ENCODE measurements at places on chromosomes 16 and 17.

DNA sequence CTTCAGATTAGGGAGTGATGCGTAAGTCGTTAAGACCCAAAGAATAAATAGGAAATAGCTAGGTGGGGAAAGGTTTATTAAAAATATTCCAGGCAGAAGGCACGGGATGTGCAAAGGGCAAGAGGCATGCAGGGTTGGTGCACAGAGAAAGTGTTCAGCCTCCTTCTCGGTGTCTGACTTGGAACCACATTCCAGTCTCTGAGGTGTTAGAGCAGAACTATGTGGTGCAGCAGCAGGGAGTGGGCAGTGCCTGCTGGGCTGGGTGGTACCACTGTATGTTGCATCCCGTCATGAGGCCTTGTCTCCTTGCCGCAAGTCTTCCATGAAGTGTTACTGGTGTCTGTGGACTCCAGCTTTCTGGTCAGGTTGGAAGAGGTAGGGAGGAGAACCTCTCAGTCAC, 11.1 kb downstream of the NKD1 start:
- DNase-seq, result no peak

DNA sequence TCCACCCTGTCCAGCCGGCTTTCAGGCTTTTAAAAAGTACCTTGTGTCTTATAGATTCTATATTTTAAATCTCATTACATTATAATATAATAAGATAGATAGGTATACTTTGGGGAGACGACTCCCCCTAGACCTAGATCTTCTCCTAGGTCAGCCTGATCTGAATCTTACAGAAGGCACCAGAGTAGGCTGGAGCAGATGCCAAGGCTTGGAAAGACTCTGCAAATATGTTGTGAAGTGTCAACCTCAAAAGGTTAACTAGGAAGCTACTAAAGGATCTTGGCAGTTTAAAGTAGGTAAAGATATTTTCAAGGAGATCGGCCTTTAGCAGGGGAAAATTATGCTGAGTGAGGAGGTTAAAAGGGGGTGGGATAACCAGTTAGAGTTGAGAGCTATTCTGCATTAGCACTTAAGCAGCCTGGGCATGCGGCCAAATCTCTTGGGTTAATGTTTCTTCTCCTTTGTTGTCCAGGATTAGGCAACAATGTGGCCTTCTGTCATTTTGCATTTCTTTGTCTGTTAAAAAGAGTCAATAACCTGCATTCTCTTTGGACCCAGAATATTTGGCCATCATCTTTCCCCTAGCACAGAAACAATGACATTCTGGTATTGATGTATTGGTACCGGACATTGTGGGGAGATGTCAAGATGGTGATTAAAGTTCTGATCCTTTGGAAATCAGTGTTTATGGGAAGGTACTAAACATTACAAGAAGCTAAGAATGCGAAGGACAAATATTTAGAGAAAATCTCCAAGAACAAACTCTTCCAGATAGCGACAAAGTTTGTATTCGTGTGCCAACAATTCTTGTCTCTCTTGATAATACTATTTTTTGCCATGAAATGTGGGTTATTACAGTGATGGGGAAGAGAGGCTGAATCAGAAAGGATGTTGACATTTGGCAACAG, 51.2 kb upstream of the DHX40 start:
- DNase-seq, result no peak

- no peak for DNase-seq
Measured at GRCh38 chr17:49696233-49696761, 11.5 kb downstream of the SLC35B1 start.

- DNase-seq, result no peak
Measured at GRCh38 chr16:53898993-53899392, 195.0 kb downstream of the FTO start.

DNA sequence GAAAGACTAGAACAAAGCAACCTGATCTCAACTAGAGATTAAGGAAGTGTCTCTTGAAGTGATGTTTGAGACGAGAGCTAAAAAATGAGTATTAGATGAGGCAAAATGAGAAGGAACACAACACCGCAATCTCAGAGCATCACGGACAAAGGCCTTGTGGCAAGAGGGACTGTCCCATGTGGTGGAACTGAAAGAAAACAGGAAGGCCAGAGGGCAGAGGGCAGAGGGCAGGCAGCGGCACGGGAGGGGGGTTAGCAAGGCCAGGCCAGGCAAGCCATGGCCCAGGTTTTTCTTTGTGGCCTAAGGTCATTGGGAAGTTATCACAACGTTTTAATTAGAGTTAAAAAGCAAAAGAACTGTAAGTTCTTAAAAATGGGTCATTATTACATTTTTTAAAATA, 22.5 kb downstream of the RPA1 start:
- DNase-seq, result no peak

GRCh38 chr17:52986056-52986662, 827.6 kb upstream of the CA10 start:
- no peak for DNase-seq

GRCh38 chr17:48515925-48516900, 14.6 kb downstream of the HOXB1 start:
- no peak for DNase-seq

DNA sequence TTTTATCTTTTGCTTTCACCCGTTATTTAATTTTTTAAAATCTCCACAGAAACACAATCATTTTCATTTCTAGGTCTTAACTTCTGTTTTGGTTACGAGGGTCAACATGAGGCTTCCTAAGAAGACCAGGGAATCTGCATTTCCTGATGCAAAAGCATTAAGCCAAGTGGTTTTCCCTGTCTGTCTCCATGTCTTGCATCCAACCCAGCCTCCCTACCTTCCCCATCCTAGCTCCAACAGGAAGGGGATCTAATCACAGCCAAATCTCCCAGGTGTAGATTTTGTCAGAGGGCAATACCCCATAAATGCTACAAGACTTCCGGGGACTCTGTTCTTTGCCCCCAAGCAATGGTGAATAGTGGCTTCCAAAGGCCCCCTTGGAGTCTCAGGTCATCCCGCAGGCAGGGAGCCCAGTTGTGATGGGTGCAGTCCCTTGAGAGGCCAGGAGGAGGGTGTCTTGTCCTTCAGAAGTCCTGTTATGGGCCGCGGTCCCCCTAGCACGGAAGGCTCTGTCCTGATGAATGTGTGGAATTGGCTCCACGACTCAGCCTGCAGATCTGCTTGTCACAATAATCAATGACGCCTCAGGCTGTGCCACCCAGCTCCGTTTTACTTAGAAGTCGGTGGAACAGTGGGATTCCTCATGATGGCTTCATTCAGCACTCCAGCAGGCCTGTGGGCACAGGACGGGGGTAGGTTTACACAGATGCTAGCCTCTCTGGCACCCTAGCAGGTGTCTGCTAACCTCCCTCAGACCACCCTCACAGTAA, 141.1 kb downstream of the RGS9 start:
- no peak for DNase-seq

GRCh38 chr16:63922560-63922959, 1199.3 kb downstream of the CDH11 start:
- DNase-seq, result no peak

DNA sequence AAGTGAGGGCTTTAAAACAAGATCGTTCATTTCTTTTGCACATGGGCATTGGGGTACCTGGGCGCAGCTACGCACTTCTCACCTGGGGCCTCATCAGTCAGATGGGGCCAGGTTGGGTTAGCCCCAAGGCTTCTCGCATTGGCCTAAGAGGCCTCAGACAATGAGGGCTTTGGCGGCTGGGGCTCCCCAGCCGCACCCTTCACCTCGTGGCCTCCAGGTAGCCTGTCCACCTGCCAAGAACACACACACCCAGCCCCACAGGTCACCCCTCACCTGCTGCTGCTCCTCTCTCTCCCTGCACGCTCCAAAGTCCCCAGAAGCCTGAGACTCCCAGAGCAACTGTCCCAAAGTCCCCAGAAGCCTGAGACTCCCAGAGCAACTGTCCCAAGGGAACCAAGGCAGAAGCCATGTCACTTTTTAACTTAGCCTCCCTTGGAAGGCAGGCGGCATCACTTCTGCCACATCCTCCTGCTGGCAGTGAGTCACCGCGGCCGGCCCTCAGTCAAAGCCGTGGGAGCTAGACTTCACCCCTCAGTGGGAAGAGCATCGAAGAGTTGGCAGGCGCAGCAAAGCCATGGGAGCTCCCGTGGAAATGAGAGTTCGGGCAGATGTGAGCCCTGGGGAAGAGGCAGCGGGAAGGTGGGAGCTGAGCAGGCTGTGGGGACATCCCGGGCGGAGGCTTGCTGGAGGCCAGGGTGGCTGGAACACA, 78.9 kb upstream of the PLCG2 start:
- DNase-seq, result no peak

DNA sequence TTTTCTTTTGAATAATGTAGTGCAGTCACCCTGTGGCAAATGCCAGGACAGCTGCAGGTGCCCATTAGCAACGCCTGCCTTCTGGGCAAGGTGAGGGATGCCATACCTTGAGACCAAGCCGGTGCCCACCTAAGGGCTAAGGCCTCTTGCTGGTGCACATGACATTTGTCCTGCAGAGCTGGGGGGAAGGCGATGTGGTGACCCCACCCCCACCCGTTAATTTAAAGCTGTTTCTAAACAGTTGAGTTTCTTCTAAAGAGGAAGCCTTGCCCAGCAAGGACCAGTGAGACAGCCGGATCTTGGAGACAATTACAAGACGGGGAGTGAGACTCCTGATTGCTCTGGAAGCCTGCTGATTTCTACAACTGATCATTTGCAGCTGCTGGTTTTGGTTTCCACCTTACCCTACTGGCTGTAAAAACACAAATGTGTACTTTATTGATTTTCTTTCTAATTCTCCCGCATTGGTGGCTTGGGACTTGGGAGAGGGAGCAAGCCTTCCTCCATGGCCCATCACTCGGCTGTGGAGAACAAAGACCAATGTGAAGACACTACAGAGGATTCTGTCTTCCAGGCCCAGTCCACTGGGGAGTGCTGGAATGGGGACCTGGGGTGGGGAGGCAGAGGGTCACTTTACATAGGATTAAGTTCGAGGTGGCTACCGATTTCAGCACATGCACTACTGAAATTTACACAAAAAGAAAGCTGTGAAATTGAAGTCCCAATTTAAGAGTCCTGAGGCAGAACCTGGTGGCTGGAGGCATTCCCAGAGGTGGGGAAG, 2.7 kb downstream of the CDK5R1 start:
- no peak for DNase-seq

DNA sequence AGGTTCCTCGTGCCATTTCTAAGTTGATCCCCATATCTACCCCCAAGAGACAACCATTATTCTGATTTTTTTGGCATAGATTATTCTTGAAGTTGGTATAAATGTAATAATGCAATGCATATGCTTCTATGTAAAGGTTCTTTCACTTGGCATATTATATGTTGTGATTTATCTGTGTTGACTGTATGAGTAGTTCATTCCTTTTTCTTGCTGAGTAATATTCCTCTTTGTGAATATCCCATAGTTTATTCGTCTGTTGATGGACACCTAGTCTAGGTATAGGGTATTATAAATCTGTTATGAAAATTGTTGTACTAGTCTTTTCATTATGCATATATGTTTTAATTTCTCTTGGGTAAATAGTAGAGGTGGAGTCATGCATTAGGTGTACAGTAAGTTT, 36.6 kb downstream of the TANC2 start:
- DNase-seq, result no peak

- no peak for DNase-seq
Measured at GRCh38 chr16:1413684-1414531, 596 bp downstream of the UNKL start.

DNA sequence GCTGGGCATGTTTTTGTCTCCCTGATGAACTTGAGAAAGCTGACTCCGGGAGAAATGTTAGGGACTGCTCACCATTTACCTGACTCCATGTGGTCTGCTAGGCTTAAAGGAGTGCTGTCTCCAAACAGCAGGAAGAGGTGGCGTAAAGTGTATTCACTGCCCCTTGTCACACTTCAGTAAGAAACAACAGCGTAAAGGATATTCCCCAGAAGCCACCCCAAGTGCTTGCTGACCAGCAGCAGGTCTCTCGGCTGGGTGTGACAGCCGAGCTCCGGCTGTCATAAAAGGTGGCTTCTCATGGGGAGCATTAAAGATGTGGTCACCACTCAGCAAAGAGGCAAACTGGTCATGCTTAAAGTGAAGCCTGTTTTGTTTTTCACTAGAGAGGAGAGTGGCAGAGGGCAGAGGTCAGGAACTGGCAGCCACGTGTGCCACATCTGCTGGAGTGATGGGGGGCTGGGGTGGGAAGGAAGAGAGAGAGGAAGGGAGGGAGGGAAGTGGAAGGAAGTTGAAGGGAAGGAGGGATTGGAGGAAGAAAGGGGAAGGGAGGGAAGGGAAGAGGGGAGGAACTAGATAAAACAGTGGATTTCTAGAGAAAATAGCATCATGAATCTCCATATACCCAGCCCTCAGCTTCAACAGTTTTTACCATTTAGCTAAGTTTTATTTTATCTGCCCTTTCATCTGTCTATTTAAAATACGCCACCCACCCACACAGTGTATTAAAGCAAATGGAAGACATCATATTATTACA, 119.3 kb downstream of the CLEC16A start:
- no peak for DNase-seq

GRCh38 chr17:50550661-50551432, 3.9 kb downstream of the SPATA20 start:
- DNase-seq, result peak; percentile 63

DNA sequence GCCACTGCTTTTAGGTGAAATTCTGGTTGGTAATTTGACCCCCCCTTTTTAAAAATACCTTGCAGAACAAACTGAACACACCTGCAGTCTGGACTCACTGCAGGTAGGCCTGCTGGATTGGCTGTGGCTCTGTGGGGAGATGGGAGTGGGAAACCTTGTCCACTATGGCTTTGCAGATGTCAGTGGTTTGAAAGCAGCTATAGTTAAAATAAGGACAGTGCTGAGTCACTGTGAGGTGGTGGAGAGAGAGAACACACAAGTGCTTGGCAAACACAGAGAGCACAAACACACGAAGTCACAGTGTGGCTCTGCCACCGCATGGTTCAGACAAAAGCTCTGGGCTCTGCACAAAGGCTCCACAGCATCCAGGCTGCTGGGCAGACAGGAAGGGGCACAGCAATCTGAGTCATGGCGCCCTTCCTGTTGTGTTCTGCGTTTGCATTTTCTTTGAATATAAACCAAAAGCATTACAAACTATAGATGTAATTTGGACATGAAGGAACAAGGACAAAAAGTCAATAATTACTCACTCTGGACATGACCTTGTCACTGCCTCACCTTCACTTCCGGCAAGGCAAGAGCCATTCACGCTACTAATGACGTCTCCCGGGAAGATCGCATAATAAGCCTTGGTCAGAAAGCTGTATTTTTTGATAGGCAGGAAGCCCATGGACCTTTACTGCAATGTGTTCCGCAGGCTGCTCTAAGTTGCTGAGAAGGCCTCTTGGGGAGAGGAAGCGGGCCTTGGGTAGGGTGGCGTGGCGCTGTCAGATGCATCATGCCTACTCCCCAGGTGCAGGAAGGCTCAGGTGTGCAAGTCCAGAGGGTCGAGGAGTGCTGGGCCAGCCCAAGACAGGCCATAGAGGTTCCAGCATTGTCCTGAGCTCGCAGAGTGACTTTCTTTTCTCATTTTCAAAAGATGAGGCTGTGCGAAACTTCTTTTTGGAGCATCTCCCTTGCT, 60.1 kb upstream of the MED9 start:
- no peak for DNase-seq

- DNase-seq, result no peak
Measured at GRCh38 chr16:1965396-1966001, 873 bp upstream of the RPS2 start.

DNA sequence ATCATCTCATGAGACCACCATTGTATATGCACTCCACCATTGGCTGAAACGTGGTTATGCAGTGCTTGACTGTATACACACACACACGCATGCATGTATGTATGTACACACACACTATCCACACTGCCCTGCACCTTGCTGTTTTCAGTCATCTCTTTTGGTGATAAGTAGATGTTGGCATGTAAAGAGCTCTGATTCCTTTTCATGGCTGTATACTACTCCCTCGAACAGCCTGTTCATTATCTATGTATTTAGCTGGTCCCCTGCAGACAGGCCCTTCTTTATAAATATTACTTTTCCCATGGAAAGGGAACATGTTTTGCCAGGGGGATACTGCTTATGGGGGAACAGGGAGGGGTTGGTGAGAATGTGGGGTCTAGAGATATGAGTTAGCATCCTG, 349.4 kb downstream of the FOXL1 start:
- no peak for DNase-seq

All from caudate nucleus (tissue), 63 donors.